NCI-H460 (cell line): ENCODE measurements at places on chromosomes 13 and 19. TPM values are rescaled to one million over a fixed set of nuclear protein-coding genes. Genes with fewer than 3 reads are reported as not detected.

DNA sequence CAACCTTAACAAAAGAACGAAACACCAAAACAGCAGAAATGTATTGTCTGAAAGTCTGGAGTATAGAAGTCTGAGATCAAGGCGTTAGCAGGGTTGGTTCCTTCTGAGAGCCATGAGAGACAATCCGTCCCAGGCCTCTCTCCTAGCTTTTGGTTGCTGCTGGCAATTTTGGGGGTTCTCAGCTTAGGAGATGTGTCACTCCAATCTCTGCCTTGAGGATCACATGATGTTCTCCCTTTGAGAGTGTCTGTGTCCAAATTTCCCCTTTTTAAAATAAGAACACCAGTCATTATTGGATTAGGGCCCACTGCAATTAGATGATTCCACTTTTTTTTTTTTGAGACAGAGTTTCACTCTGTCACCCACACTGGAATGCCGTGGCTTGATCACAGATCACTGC, 10.1 kb downstream of the KCNN1 start:
- no peak for DNase-seq

GRCh38 chr19:912181-913079, 589 bp downstream of the R3HDM4 start:
- DNase-seq: no peak

DNA sequence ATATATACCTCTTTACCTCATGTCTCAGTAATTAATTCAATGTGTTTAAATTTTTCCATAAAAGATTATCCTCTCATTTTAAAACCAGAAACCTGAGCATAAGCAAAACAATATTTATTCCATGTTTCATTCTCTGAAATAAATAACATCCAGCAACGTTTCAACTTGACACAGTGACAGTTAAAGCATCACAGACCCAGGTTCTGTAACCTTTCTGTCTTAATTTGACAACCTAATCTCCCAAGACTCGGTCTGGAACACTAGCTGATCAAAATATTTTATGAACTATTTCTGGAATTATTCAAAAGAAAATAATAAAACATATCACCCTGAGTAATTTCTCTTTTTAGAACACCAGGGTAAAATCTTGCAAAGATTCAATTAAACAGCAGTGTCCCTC, 40.3 kb downstream of the KCTD12 start:
- no peak for DNase-seq

DNA sequence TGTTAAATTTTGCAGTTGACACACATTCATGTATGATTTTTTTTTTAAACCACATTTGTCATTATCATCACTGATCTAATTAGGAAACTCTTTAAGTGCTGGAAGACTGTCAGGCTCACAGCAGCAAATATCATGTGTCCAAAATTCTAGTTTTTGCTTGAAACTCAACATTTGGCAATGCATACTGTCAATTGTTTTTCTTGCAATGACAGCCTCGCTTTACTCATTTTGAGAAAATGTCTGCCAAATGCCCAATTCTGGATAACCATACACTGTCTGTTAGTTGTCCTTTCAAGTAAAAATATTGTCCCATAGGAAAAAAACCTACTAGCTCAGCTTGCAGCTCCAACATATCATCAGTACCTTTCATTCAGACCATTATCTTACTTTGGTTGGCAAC, 523.9 kb upstream of the ARGLU1 start:
- no peak for DNase-seq

DNA sequence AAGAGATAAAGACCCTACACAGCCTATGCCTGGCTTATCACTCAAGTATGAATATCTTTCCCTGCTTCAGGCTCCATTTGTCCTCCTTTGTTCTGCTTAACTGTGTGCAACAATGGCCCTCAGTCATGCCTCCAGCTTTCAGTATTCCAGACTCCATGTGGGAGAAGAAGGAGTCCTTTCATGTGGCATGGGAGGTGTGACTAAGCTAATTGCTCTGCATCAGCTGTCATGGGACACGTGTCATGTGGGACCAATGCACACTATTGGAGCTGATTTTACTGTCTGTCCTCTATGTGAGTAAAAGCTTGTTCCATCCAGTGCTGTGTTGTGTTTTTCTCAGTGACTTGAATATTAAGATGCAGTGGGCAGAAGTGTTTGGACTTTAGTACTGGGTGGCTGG, 1198.3 kb downstream of the OLFM4 start:
- no peak for DNase-seq

DNA sequence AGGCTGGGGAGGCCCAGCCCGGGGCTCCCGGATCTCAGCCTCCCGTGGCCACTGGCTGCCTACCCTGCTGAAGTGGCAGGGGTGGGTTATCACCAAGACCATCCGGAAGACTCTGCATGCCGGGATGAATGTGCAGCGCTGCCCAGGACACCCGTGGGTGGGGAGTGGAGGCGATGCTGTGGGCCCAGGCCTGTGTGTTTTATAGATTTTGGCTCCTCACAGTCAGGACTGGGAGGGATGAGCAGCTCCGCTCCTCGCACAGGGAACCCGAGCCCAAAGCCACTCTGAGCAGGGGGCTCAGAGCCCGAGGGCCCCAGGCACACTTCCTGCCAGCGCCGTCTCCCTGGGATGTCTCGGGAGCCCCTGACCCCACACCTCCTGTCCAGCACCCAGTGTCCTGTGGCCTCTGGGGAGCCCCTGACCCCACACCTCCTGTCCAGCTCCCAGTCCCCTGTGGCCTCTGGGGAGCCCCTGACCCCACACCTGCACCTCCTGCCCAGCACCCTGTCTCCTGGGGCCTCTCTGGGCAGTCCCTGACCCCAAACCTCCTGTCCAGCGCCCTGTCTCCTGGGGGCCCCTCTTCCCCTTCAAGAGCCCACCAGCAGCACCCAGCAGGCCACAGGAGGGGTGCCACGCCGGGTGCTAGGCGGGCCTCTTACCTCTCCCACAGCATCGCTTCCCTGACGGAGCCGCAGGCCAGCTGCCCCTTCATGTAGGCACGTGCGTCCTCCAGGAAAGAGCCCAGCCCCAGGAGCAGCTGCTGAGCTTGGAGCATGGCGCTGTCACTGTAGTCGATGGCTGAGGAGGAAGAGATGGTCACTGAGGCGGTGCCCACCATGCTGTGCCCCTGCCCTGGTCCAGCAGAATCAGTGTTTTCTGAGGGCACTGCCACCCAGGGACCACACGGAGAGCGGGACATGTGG, 31.4 kb downstream of the NAXD start:
- DNase-seq: no peak

DNA sequence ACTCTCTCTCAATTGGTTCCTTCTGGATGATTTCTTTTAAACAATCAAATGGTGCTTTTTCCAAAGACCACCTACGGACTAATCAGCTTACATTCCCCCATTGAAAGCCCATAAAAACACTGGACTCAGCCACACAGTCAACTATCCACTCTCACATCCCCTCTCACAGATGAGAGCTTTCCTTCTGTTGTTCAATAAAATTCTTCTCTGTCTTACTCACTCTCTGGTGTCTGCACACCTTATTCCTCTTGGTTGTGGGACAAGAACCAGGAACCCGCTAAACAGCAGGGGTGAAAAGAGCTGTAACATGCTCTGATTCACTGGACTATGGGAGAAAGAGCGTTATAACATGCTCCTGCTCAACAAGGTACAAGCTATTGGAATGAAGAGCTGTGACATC, 2896.2 kb downstream of the PCDH9 start:
- DNase-seq: no peak

GRCh38 chr13:79522583-79522982, 41.6 kb downstream of the NDFIP2 start:
- no peak for DNase-seq

DNA sequence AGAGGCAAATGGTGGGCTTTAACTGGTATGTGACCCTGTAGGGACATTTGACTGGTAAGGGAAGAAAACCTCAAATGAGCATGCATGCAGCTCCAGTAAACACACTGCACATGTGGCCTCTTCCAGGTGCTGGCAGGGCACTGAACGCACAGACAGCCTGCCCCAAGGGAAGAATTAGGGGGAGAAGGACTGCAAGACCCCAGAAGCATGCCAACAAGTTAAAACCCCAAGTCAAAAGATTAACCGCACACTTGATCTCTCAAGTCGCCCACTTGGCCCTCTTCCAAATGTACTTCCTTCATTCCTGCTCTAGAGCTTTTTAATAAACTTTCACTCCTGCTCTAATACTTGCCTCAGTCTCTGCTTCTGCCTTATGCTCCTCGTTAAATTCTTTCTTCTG, 46.9 kb upstream of the SLITRK1 start:
- DNase-seq: no peak

GRCh38 chr13:27401210-27401609, 23.2 kb upstream of the GTF3A start:
- DNase-seq: no peak

GRCh38 chr13:73520566-73521289, 461.9 kb downstream of the KLF5 start:
- DNase-seq: no peak

- no peak for DNase-seq
Observed at GRCh38 chr13:73351730-73352129, 292.9 kb downstream of the KLF5 start.

GRCh38 chr19:13103581-13104359, 1.1 kb upstream of the LYL1 start:
- no peak for DNase-seq

GRCh38 chr19:38478273-38478971, 44.9 kb downstream of the RYR1 start:
- DNase-seq: peak; percentile 11

- DNase-seq: no peak
Observed at GRCh38 chr13:98915563-98915962, 62.3 kb downstream of the DOCK9 start.

GRCh38 chr19:14603990-14604387, 21.1 kb downstream of the CLEC17A start:
- no peak for DNase-seq

The C19orf67 gene
- total RNA-seq: not detected in 2 replicates

The ZNF729 gene
- not detected in 2 replicates for total RNA-seq

The STXBP2 gene
- 18.9 and 19.4 TPM in 2 replicates for total RNA-seq

The ACTN4 gene
- 145 and 155 TPM in 2 replicates for total RNA-seq

The CCDC9 gene
- 6.0 and 6.1 TPM in 2 replicates for total RNA-seq

The ZNF600 gene
- total RNA-seq: 5.7 and 7.9 TPM in 2 replicates

The IGFL4 gene
- total RNA-seq: 0.25 TPM in 1 of 2 replicates, not detected in the other
